ENCODE measurements at places on chromosomes 7 and 10.

- DNase-seq = no peak
Measured at GRCh38 chr7:82323806-82324205, 119.8 kb downstream of the CACNA2D1 start.

GRCh38 chr7:16284581-16284980, 136.8 kb downstream of the CRPPA start:
- DNase-seq = no peak

- no peak for DNase-seq
Measured at GRCh38 chr7:90705391-90706071, 109.4 kb downstream of the CDK14 start.

- DNase-seq = no peak
Measured at GRCh38 chr10:97796651-97797050, 24.9 kb upstream of the SFRP5 start.

DNA sequence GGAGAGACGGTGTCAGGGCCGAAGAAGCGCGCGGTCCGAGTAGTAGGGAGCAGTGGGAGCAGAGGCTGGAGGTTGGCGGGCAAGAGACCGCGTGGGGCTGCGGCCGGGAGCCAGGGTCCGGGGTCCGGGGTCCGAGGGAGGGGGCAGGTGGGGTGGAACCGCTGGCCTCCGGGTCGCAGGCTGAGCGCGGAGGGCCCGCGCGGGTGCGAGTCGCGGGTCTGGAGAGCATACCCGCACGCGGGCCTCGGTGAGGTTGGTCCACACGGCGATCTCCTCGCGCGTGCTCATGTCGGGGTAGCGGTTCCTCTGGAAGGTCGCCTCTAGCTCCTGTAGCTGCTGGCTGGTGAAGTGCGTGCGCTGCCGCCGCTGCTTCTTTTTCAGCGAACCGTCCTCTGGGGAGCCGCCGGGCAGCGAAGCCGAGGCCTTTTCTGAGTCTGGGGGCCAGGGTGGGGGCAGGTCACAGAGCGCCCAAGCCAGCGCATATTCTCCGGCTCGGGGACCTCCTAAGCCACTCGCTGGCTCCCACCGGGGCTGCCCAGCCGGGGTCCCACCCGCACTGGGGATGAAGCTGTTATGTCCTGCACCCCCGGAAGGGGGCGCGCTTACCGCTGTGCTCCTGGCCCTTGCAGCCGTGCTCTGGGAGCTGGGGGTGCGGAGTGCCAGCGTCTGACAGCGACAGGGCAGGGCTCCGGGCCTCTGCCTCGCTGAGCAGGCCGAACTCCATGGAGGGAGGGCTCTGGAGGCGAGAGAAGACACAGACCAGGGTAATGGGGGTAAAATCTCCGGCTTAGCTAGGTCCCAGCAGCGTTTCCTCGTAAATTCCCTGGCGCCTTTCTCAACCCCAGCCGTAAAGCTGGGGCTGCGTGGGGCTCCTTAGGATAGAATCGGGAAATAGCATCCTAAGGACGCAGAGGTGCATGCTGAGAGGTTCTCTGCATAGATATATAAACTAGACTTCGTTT, 5.5 kb downstream of the ELOVL3 start:
- peak; percentile 43 for DNase-seq

DNA sequence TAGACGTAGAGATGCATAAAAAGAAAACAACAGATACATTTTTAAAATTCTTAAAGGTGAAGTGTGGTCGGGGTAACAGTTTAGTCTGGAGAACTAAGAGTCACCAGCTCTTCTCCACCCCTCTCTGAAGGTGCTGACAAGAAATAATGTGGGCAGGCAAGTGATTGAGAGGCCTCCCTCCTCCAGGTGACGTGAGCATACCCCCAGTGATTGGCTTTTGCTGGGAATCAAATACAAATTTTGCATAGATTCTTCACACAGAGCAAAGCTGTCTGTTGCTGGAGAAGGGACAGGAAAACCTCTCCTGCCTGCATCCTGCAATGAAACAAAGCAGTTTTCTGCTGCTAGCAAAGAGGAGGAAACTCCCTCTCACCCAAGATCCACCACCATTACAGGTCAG, 115.0 kb downstream of the DGKB start:
- DNase-seq = no peak

DNA sequence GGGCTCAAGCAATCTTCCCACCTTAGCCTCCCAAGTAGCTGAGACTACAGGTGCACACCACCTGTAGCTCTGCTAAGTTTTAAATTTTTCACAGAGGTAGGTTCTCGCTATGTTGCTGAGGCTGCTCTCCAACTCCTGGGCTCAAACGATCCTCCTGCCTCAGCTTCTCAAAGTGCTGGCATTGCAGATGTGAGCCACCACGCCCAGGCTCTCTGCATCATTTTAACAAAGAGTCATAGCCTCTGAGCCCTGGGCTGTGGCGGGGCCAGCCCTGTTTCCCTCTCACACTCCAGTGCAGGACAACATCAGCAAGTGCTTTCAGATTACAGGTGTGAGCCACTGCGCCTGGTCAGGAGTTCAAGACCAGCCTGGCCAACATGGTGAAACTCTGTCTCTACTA, 102.5 kb downstream of the COL26A1 start:
- no peak for DNase-seq

DNA sequence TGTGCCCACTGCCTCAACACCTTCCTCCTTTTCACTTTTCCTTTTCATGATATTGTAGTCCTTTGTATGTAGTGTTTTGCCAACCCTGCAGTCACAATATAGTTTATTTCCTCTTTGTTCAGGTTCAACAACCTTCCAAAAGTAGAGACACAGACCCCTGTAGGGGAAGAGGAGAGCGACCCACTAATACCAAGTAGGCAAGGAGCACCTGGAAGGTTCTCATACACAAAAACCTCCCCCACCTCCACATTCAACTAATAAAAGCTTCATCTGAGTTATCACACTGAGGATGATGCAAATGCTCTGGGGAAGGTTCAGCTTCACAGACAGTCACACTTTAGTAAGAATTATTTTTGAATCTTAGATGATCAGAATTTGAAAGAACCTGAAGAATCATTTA, 41.6 kb downstream of the PIK3AP1 start:
- DNase-seq = no peak

DNA sequence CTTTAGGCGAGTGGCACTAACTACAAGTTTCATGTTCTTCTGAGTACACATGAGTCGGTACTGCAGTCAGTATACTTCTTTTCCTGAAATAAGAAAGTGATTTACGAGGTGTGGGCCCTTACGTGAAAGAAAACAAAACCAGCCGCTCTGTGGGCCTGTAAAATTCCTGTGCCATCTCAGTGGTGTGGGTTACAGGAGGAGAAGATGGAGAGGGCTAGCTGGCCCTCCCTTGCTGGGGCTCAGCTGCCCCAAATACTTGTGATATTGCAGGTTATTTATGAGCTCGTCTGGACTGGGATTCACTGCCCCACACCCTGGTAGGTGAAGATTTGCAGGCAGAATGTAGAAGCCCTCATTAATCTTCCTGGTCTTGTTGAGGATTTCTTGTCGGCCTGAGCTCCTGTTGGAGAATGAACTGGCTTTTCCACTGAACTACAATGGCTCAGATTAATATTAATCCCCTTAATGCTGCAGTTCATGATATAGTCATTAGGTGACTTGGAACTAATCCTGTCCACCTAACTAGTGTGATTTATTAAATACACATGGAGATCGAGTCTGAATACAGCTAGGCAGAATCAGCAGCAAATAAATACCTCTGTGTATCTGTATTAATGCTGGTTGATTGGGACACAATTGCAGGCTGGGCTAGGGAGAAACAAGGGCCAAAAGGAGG, 68.0 kb downstream of the GBF1 start:
- no peak for DNase-seq

DNA sequence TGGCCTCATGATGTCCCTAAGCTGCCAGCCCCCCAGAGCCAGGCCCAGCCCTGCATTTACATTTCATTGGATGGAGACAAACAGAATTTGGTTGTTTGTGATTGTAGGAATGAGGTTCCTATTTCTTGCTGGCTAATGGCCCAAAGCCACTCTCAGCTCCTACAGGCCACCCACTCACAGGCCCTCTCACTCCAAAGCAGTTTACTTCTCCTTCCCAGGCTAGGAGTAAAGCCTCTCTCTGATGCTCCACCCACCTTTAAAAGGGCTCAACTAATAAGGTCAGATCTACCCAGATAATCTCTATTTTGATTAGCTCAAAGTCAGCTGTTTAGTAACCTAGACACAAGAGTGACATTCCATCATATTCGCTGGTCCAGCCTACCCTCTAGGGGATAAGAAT, 11.2 kb upstream of the CUZD1 start:
- no peak for DNase-seq

DNA sequence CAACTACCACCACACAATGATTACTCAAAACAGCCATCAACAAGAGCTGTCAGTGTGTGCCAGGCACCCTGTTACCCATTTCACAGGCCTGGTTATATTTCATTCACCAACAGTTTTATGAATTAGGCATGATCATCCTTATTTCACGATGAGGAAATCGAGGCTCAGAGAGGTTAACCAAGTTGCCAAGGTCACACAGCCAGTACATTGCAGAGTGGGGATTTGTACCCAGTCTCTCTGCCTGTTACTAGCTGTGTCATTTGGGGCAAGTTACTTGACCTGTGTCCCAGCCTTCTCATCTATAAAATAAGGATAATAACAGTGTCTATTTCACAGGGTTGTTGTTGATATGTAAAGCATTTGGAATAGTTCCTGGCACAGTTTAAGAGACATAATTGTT, 97.2 kb downstream of the COL13A1 start:
- DNase-seq = no peak

DNA sequence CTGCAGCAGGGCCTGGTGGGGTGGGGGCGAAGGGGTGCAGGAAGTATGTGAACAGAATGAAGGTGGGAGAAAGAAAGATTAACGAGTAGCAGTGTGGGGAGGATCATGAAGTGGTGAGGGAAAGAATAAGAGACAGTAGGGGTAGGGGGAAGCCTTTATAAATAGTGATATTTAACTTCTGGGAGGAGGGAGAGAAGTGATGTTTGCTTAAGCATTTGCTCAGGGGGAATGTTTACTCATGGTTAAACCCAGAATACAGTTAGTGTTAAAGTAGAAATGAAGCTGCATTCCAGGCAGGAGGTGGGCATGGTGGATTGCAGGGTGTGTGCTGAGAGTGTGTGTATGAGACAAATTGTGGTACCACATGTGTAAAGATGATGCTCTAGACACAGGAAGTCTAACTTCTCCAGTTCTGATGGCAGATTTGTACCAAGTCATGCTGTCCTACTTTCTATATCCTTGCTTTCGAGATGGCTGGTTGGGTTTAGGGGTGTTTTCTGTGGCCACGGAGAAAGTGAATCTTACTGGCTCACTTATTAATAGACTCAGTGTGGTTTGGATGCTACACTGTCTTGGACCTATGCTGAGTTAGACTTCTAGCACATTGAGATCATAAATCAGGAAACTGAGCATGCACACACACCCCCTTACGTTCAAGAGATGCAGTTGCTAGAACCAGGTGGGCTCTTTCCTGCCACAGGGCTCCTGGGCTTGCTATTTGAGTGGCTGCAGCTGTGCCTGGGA, 10.6 kb upstream of the DNMBP start:
- DNase-seq = no peak

DNA sequence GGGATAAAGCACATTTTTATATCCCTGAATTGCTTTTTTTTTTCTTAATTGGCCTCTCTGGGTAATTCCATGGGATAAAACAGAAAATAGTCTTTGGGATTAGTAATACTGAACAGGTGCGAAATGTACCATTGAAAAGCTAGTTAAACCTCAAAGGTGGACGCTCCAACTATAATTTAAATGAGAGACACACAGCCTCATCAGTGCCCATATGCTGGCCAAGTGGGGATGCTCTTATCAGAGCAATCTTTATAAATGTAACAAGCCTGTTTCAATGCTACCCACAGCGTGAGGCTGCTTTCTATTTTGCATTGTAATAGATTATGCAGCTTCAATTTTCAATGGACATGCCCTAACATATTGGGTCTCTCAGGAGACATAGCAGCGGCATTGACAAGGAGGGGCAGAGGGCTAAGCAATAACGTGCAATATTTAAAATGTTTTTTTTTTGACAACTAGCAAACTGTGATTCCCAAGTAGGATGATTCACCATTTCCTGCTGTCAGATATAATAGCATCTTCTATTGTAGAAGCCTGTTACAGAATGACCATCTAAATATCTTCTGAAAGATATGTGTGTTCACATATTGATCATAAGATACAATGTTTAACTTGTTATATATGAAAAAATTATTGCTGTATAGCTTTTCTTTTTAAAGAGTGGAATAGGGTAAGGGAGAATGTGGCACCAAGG, 91.3 kb upstream of the BET1 start:
- no peak for DNase-seq

- DNase-seq = no peak
Measured at GRCh38 chr10:91626936-91627335, 5.9 kb downstream of the PPP1R3C start.

GRCh38 chr10:89332123-89332633, 4.4 kb downstream of the IFIT3 start:
- DNase-seq = no peak

DNA sequence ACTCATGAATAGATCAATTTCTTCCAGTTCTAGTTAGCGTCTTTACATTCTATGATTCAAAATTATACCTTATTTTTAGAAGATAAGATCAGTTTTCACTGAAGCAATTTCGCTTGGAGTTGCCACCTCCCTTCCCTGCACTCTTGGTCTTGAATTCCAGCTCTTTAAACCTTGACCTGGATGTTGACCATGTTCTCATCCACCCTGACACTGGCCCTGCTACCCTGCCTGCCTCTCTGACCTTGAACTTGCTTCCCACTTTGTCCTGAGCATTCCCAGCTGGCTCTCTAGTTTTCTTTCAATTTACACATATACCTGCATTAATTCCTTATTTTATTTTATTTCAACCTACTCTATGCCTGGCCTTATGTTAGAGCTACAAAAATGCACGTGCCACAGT, 274.9 kb upstream of the IGFBP3 start:
- no peak for DNase-seq

DNA sequence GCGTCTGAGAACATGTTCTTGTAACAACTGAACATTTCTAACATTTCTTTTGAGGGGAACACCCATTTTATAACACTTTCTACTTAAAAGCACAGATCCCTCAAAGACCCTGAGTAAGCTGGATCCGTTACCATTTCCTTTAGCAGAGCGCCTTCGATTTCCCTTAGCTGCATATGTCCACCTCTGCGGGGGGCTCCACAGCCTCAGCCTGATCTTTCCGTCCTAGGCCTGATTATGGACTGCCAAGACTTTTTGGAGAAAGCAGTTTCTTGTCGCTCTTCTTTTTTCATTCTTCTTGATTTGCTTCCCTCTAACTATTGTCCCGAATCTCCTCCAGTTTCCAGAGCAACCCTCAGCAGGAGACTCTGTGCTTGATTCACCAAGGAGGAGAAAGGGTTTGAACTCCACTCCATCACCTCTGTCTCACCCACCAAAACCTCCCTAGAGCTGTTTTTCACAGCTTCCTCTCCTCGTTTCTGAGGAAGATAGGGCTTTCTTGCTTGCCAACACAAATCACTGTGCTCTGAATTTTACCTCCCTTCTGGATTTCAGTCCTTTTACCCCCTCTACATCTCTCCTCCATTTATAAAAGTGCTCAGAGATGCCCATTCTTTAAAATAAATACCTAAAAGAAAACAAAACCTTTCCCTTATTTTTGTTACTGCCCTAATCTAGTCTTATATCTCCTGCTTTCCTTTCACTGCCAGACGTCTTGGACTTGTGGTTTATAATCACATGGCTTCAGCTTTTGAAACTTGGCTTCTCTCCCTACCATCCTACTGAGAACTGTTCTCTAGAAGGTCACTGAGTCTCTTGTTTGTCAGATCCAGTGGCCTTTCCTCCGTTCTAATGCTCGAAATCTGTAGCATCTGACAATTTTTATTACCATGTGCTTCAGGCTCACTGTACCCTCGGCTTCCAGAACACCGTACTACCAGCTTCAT, 30.5 kb upstream of the ZRANB1 start:
- DNase-seq = no peak

GRCh38 chr10:74925708-74926107, 99.3 kb downstream of the KAT6B start:
- DNase-seq = no peak

- DNase-seq = no peak
Measured at GRCh38 chr10:131681122-131681521, 219.7 kb upstream of the PPP2R2D start.

Data from neural crest cell (in vitro differentiated cells).